IPS-NIHi11 (cell line): ENCODE measurements at places on chromosomes 16 and 17.

DNA sequence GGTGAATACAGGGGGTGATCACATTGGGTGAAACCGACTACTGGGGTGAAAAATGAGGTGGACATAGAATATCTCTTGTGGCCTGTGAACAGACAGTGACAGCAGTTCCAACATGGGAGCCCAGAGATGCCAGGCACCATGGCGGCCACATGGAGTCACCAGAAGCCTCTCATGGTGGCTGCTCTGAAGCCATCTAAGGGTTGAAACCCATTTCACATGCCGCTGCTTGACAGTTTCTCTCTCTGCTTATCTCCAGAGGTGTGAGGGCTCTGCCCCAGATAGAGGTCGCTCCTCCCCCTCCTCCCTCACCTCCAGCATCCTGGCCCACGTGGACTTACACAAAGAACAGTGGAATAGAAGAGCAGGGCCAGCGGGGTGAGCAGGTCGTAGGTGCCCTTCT, 37.9 kb upstream of the PIK3R6 start:
- no peak for DNase-seq

GRCh38 chr16:58859958-58860669, 126.0 kb upstream of the GOT2 start:
- no peak for DNase-seq

- DNase-seq: peak; percentile 38
These were observed 54.5 kb downstream of the SLC5A11 start for GRCh38 chr16:24900230-24900629.

- no peak for DNase-seq
These were observed 389 bp downstream of the DUS1L start for GRCh38 chr17:82065193-82065637.

DNA sequence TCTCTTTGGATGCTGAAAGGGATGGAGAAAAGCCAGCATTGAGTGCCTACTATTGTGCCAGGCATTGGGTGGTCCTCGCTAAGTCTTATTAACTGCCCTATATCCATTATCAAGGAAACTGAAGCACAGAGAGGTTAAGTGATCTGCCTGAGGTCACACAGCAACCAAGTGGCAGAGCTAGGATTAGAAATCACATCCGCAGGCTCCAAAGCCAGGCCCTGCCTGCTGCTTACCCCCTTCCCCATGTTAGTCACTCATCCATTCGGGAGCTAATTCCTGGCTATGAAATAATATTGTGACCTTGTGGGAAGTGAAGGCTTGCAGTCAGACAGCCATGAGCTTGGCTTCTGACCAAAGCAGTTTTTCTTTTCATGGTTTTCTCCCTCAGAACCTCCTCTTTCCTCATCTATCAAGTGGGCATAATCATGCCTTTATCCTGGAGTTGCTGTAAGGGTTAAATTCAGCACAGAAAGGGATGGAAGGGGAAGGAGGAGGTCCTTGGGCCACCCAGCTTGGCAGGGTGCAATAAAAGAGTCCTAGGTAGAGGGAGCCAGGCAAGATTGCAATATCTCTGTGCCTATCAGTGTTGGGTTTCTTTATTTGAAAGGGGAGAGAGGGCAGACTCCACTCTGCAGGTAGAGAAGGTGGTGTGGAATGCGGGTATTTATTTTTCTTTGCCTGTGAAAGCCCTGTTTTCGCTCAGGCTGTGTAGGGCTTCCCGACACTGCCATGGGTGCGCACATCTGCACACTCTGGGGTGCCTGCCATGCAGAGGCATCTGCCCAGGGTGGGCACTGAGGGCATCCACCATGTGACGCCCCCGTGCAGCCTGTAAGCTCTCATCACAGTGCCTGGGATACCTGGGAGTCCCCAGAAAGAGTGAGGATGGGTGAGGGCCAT, 11.3 kb downstream of the RAI1 start:
- no peak for DNase-seq

DNA sequence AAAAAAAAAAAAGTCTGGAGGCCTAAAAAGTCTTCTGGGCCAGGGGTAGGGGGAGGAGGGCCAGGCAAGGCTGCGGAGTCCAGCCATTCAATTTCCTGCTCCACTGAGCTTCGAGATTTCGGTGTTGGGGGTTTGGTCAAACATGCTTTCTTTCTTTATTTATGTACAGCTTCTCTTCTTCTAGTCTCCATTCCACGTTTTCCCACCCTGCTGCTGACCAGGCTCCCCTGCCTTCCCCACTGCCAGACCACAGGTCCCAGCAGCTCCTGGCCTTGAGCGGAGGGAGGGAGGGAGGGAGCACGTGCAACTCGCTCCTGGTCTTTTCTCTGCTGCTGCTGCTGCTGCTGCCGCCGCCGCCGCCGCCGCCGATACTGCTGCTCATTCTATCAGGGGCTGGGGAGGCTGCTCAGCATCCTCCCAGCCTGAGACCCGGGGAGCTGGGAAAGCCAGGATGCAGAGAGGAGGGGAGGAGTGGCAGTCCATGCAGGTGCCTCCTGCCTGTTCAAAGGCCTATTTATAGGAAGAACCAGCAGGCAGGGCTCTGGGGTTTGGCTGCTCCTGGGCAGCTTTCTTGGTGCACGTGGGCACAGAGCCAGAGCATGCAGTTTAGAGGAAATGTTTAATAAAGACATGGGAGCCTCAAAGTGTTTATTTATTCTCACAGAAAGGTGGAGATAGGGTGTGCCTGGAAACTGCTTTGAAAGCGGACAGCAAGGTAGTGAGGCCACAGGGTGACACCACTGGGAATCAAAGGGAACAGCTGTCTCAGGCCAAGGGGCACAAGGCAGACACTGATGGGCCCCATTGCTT, 23.4 kb upstream of the ZFHX3 start:
- peak; percentile 77 for DNase-seq
